ENCODE measurements at places on chromosomes 4 and X.

- no peak for DNase-seq
These were observed 231.1 kb downstream of the STPG2 start for GRCh38 chr4:97912156-97912555.

GRCh38 chrX:153769865-153770600, 6.0 kb downstream of the PLXNB3 start:
- no peak for DNase-seq

DNA sequence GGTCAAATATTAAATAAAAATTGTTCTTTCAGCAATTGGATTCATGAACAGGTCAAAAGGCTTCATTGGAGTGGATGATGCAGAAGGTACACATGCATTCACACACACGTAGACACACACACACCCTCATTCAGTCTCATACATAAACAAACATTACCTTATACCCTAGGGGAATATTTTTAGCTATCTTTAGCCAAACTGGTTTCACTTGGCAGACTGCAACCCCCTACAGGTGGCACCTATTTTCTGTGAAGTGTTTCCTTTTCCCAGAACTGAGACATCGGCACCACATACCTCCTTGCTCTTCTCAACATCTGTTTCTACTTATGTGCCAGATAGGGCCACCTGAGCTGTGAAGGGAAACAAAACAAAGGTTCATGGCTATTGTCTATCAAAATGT, 18.5 kb upstream of the KDR start:
- DNase-seq = no peak

DNA sequence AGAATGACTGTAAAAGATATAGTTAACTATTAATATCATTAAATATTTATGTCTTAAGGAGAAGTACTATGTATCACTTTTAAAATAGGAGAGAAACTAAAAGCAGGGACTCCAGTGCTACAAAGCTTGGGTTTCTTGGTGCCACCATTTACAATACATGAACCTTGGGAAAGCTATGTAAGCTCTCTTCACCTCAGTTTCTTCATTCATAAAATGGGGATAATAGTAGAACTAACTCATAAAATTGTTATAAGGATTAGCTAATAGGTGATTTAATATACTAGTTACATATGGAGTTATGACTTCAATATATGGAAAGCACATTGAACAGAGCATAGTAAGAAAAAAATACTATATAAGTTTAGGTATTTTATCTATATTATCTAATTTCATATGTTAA, 23.7 kb downstream of the EPGN start:
- no peak for DNase-seq
